Stimulated activated CD4-positive, alpha-beta T cell treated with anti-CD3 and anti-CD28 coated beads, Interleukin-4, amount 100 ng/mL, for 4 hours (primary cell): ENCODE measurements at places on chromosomes 1 and 21.

DNA sequence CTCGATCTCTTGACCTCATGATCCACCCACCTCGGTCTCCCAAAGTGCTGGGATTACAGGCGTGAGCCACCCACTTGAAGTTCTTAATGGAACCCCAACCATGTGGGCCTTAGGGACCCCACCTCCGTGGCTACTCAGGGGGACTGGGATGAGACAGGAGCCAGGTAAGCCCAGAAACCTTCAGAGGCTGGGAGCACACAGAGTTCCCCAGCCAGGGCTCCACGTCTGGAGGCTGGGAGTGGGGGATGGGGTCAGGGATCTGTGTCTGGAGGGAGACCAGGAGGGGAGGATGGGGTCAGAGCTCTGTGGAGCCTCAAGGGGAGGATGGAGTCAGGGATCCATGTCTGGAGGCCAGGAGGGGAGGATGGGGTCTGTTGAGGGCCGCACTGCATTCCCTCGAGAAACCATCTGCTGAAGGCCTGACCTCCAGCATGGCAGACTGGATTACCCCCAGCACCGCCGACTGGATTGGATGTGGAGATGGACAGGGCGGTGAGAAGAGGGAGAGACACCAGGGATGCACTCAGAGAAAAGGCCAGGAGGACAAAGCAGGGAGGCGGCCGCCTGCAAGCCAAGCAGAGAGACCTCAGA, 2.1 kb upstream of the FTCD start:
- DNase-seq: no peak

- no peak for DNase-seq
These were observed 40.0 kb downstream of the EPHB2 start for GRCh38 chr1:22750685-22751051.

DNA sequence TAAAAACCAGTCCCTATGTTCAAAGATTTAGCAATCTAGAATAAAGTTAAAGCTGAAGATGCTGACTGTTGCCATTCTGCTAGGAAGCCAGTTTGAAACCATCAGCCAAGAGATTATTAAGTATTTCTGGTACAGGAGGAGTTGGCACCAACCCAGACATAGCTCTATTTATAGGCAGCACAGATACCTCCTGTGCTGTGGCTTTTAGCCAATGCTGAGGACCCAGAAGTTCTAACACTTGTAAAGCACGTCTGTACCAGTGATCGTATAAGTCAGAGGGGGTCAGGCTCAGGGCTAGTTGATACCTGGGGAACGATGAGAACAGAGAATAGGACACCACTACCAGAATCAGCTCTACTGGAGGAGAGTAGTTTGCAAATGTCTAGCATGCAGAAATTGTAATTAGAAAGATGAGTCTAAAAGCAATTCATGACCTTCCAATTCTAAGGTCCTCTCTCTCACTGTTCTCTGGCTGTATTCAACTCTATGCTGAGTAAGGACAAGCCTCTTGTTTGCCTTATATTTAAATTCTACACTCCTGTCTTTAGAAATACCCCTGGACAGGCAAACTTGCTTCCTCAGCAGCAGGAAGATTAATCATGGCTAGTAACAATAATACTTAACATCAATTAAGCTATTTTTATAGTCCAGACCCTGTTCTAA, 96.8 kb upstream of the PALMD start:
- no peak for DNase-seq

DNA sequence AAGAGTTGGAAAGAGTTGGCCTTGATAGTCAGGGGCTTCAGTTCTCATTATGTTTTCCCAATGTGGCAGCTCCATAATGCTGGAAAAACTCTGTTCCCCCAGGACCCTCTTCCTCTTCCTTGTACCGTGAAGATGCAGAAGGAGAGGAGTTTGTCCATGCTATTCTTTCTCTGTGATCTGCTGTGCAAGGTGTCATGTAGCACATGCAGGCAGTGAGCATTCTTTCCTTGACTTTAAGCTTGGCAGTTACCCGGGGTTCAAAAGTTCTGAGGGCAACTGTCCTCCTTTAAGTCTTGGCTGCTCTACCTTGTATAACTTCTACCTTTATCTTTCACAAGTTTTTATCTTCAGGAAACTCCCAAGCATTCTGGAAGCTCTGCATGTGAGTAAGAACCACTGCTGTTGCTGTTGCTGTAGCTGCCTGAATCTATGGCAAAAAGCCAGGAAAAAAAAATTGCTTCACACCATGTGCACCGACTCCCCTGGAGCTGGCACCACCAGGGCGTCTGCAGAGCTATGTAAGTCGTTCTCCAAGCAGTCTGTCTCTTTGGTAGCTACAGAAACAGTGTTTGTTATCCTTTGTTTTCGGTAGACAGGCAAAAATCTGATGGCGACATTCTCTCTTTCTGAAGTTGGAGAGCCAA, 42.7 kb upstream of the SLC16A1 start:
- DNase-seq: no peak

DNA sequence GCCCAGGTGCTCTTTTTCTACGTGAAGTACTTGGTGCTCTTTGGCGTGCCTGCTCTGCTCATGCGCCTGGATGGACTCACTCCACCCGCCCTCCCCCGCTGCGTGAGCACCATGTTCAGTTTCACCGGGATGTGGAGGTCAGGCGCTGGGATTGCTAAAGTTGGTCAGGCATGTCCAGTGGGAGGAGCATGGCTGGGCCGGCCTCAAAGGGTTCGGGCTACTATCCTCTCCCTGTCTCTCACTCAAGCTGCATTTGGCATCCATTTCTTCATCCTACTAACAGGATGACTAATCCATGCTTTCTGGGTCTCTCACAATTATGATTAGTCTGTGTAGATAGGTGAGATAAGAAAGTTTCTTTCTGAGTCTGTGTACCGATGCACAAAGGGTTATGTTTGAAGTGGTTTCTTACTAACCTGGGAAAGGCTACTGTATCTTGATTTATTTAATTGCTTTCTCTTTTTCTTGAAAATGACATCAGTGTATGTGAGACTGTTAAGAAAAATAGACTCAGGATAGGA, 135.9 kb downstream of the HHAT start:
- DNase-seq: no peak

GRCh38 chr21:33512481-33512880, 21.0 kb upstream of the DNAJC28 start:
- no peak for DNase-seq

DNA sequence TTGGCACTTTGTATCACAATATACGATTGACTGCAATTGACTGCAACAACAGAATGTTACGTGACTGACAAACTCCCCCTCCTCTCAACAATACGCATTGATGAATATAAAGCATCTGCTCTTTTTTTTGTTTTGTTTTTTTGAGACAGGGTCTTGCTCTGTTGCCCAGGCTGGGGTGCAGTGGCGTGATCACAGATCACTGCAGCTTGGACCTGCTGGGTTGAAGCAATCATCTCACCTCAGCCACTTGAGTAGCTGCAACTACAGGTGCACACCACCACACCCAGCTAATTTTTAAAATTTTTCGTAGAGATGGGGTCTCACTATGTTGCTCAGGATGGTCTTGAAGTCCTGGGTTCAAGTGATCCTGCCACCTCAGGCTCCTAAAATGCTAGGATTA, 21.3 kb upstream of the CEP85 start:
- no peak for DNase-seq

- DNase-seq: no peak
These were observed 35.4 kb downstream of the MIA3 start for GRCh38 chr1:222653178-222653827.

GRCh38 chr1:67834246-67834877, 1.1 kb upstream of the GNG12 start:
- DNase-seq: no peak

- DNase-seq: no peak
These were observed 53.5 kb downstream of the ST3GAL3 start for GRCh38 chr1:43760745-43761317.

- DNase-seq: no peak
These were observed 12.9 kb downstream of the KIAA2013 start for GRCh38 chr1:11913291-11913690.

DNA sequence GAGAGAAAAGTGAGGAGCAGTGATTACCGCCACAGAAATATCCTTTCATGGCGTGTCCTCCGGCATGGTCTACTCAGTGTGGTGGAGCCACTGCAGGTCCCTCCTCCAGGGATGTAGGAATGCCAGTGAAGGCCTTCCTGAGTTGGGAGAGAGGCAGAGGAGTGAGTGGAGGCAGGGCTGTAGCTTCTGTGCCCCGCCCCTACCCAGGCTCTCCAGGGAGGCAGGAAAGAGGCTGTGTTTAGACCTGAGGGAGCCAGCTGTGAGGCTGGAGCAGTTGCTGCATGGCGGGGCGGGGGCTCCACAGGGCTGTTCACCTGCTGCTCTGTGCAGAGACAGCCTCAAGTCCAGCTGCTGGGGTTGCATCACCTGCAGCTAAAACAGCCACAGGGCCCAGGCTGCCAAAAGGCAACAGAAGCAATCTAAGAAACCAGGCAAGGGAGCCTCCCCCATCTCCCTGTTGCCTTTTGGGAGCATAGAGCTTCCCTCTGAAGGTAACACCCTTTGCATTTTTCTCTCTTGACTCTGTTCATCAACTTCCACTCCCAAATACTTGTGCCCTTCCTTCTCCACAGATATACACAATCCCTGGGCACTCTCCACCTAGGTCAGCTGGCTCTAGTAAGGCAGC, 801 bp upstream of the ANXA9 start:
- no peak for DNase-seq

DNA sequence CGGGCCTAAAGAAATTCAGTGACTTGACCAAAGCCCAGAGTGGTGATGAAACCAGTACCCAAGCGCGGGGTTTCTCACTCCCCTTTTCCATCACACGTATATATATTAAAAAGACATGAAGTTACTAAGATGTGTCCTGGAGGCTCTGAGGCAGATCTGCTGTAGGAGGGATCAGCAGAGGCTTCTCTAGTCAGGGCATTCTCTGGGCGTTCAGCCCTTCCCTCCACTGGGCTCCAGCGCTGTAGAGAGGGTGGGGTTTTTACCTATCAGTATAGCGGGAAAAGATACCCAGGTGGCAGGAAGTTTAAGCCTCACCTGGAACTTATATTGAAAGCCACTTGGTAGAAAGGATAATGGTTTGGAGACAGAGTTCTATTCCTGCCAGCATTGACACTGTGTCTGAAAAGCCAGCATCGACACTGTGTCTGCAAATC, 862 bp upstream of the PLEKHO1 start:
- no peak for DNase-seq

GRCh38 chr1:18175530-18176377, 68.2 kb downstream of the IGSF21 start:
- DNase-seq: no peak

DNA sequence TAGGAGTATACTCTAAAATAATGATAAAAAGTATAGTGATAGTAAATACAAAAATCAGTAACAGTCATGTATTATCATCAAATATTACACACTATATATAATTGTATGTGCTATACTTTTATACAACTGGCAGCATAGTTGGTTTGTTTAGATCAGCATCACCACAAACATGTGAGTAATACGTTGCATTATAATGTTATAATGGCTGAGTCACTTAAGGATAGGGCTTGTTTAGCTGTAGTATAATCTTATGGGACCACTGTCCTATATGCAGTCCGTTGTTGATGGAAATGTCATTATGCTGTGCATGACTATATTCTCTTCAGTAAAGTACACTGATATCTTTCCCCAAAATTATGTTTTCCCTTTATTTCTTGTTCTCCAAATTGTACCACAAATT, 92.8 kb downstream of the LYPLAL1 start:
- no peak for DNase-seq

DNA sequence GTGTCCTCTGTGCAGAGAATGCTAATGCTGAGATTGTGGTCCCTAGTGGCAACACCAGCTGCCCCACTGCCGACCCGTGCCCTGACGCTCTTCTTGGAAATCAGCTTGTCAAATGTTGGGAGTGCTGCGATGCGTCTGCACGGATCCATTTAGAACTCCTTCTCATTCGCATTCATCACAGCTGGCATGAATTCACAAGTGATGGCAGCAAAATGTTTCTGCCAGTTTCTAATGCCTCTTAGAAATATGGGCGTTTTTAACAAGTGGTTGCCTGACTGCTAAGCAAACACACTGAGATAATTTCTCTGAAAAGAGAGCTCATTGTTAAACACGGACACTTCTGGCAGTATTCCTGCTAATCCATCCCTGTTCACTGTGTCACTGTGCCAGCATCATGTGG, 131.9 kb upstream of the KCNJ6 start:
- no peak for DNase-seq

GRCh38 chr1:169121146-169121923, 14.8 kb downstream of the ATP1B1 start:
- no peak for DNase-seq

- DNase-seq: no peak
These were observed 27.0 kb upstream of the PRSS38 start for GRCh38 chr1:227788271-227789083.

DNA sequence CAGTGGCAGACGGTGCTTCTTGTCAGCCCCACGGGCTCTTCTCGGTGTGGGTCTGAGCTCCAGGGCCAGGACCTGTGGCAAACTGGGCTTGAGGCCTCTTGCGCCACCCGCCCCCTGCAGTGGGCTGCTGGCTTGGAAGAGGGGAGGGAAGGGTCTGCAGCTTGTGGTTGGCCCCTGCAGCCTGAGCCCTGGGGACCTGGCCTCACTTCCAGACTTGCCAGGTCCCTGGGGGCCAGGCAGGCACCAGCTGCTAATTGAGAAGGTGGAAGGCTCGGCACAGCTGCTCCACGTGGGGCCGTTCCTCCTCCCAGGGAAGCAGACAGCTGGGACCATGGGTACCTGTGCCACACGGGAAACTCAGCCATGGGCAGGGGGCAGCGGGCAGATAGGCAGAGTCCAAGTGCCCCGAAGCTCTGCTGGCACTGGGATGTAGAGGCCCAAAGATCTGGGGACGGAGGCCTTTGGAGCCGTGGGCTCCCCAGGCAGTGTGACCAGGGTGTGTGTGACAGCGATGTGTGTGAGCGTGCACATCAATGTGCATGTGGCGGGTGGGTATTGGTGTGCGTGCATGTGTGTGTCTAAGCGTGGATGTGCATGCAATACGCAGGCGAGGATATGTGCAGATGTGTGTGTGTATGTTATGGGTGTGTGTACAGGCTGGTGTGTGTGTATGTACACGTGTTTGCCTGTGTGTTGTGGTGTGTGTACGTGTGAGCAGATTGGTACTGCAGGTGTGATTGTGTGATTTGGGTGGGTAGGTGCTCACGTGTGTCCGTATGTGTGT, 39.3 kb downstream of the TP73 start:
- no peak for DNase-seq

DNA sequence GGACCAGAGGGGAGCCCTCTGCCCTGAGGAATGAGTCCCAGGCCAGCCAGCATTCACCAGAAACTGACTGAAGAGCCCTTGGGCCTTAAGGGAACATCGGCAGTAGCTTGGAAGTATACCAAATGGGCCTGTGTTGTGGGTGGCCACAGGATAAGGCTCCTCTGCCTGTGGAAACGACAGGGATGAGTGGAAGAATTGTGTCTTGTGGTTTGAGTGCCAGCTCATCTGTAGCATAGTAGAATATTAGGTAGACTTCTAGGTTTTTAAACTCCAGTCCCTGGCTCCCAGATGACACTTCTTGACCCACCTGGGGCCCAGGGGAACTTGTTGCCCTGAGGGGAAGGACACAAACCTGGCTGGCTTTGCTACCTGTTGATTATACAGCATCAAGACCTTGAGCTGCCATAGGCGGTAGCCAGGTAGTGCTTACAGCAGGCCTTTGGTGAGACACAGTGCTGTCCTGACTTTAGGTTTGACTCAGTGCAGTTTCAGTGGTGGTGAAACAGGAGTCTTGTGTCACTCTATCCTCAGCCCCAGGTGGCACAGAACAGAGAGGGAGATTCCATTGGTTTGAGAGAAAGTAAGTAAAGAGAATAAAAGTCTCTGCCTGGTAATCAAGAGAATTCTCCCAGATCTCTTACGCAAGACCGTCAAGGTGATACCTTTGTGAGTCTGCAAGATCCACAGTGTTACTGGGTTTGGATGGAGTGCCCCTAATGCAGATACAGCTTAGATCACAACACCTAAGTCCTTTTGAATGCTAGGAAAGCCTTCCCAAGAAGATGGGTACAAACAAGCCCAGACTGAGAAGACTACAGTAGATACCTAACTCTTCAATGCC, 50.2 kb downstream of the RABGAP1L start:
- no peak for DNase-seq
